Fibroblast of skin of back (primary cell): ENCODE measurements at places on chromosomes 3 and 15.

GRCh38 chr3:157274644-157275137 lies 114.7 kb upstream of the CCNL1 start:
- DNase-seq, result no peak

DNA sequence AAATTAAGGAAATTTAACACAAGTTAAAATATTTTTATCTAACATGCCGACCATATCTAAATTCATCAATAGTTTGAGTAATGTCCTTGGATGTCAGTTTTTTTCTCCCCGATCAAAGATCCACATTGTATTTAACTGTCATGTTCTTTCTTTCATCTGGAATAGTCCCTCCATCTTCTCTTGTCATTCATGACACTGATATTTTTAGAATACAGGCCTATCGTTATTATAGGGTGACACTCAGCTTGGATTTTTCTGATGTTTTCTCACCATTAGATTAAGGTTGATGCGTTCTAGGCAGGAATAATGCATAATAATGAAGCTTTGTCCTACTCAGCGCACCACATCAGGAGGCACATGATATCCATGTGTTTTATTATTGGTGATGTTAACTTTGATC lies 13.2 kb upstream of the PYGO1 start:
- DNase-seq, result no peak

GRCh38 chr15:66404532-66404931 lies 17.8 kb downstream of the MAP2K1 start:
- DNase-seq, result no peak

DNA sequence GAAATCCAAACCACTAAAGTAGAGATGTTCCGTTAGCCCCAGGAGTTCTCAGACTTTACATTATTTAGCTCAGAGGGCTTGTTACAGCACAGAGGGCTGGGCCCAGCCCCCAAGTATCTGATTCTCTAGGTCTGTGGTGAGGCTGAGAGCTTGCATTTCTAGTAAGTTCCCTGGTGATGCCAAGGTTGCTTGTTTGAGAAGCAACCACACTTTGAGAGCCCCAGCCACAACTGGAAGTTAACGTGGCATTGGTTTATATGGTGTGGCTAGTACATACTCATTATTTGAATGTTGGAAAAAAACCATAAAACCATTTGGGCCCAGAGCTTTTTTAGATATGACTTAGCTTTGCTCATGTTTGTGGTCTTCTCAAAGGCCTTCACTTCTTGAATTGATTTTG lies 35.9 kb downstream of the PRR23E start:
- no peak for DNase-seq

- no peak for DNase-seq
Measured at GRCh38 chr3:52710512-52710911, 4.6 kb downstream of the SPCS1 start.

DNA sequence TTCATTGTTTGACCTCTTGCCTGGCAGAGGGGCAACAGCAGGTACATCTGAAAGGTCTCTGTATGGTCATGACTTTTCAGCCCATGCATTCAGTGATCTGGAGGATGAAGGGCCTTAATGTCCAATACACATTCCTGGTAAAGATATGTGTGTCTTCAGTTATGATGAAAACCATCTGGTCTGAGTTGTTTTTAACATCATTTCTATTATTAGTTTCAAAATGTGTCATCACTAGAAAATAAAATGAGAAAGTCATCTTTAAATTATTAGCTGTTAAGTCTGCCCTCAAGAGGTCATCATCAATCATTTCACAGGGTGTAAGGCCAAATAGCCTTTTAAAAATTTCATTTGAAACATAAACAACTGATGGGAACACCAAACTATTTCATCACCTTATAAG lies 92.1 kb upstream of the PLSCR4 start:
- peak; percentile 70 for DNase-seq
